ENCODE measurements at places on chromosomes 7 and 10. TPM values are rescaled to one million over a fixed set of nuclear protein-coding genes. Genes with fewer than 3 reads are reported as not detected.

The ZNF862 gene
- total RNA-seq: 2.1 TPM

The AS3MT gene
- total RNA-seq: 4.2 TPM

The ARHGEF35 gene
- total RNA-seq: 0.33 TPM

The STEAP1 gene
- 15.9 TPM for total RNA-seq

The COBL gene
- total RNA-seq: 5.0 TPM

The SPDYE11 gene
- total RNA-seq: not detected

All from A549 treated with GW870086 at 1 μM for 4 hours (cell line).